ENCODE measurements at places on chromosomes 2 and 18. TPM values are rescaled to one million over a fixed set of nuclear protein-coding genes. Genes with fewer than 3 reads are reported as not detected.

The CRYGC gene
- total RNA-seq: not detected

The GALNT14 gene
- total RNA-seq: 22.5 TPM

The VRK2 gene
- total RNA-seq: 49.1 TPM

The DSEL gene
- 3.5 TPM for total RNA-seq

The SLC5A7 gene
- not detected for total RNA-seq

The SNORC gene
- total RNA-seq: 1.1 TPM

The TMEM17 gene
- 1.7 TPM for total RNA-seq

The CROCC2 gene
- total RNA-seq: not detected

The ACP1 gene
- total RNA-seq: 137 TPM

The INHBB gene
- 0.34 TPM for total RNA-seq

The RASGRP3 gene
- under 0.01 TPM for total RNA-seq

The OXER1 gene
- total RNA-seq: not detected

The DYSF gene
- 0.68 TPM for total RNA-seq

The ERLEC1 gene
- total RNA-seq: 69.5 TPM

The TXNDC2 gene
- under 0.01 TPM for total RNA-seq

The DUSP2 gene
- 13.0 TPM for total RNA-seq

The PMAIP1 gene
- total RNA-seq: 58.2 TPM

The SLC66A3 gene
- 8.5 TPM for total RNA-seq

The PARD6G gene
- total RNA-seq: 34.5 TPM

The HOXD3 gene
- total RNA-seq: not detected

The MEIS1 gene
- 16.1 TPM for total RNA-seq

The TBR1 gene
- not detected for total RNA-seq

The NFATC1 gene
- 1.0 TPM for total RNA-seq

The SP140 gene
- total RNA-seq: under 0.01 TPM

The STAT4 gene
- 9.2 TPM for total RNA-seq

The GPR55 gene
- total RNA-seq: not detected

The ACTG2 gene
- 0.21 TPM for total RNA-seq

The SERPINB11 gene
- under 0.01 TPM for total RNA-seq

The TEX44 gene
- total RNA-seq: not detected

Measured in nasal cavity respiratory epithelium epithelial cell of viscerocranial mucosa (primary cell).